KBM-7 (cell line): ENCODE measurements at places on chromosomes 6 and 20.

GRCh38 chr20:34547844-34548613, 10.5 kb upstream of the MAP1LC3A start:
- DNase-seq = no peak

DNA sequence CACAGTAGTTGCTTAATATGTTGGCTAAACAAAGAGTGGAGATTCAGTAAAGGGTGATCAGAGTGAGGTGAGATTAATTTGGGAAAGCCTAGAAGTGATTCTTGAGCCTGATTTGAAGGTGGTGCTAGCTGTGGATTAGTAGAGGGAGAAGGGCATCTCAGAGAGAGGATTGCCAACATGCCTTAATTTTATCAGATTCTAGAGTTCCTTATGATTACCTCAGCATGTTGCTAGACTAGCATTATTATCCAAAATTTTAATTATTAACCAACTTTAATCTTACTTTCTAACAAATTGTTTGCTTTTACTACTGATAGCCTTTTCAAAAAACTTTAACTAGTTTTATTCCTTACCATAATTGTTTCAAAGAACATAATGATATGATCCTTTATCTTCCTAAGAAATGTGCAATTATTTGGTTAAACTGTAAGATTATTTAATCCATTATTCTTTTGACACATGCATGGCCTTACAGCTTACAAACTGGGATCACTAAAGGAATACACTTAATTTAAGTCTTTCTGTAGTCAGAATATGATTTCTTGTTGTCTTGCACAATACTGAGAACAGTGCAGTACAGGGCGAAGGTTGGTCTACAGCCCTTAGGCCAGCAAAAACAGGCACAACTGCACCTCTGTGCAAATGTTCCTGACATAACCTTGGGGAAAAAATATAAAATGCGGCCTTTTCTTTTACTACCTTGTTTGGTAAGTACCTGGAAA, 88.9 kb downstream of the SLC16A10 start:
- no peak for DNase-seq

GRCh38 chr6:13032566-13032965, 295.8 kb downstream of the TBC1D7 start:
- DNase-seq = no peak

- peak; percentile 5 for DNase-seq
Observed at GRCh38 chr6:78436335-78436734, 431.0 kb upstream of the IRAK1BP1 start.

GRCh38 chr20:1566701-1567100, 9.2 kb upstream of the SIRPD start:
- no peak for DNase-seq

- peak; percentile 86 for DNase-seq
Observed at GRCh38 chr6:108742041-108742440, 106.2 kb upstream of the ARMC2 start.

DNA sequence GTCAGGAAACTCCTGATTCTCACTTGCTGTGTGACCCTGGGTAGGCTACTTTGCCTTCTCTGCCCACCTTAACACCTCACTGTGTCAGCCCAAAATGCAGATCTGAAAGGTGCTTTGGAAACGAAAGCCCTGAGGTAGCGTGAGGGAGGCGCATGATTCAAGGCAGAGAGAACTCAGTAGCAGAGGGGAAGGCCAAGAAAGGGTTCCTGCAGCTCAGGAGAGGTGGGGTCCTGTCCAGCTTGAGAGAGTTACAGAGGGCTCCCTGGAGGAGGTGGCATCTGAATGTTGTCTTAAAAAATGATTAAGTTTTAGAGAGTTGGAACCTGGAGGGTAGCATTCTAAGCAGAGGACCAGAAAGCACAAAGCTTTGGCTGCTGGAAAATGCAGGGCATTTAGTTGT, 13.6 kb downstream of the TGM2 start:
- no peak for DNase-seq

DNA sequence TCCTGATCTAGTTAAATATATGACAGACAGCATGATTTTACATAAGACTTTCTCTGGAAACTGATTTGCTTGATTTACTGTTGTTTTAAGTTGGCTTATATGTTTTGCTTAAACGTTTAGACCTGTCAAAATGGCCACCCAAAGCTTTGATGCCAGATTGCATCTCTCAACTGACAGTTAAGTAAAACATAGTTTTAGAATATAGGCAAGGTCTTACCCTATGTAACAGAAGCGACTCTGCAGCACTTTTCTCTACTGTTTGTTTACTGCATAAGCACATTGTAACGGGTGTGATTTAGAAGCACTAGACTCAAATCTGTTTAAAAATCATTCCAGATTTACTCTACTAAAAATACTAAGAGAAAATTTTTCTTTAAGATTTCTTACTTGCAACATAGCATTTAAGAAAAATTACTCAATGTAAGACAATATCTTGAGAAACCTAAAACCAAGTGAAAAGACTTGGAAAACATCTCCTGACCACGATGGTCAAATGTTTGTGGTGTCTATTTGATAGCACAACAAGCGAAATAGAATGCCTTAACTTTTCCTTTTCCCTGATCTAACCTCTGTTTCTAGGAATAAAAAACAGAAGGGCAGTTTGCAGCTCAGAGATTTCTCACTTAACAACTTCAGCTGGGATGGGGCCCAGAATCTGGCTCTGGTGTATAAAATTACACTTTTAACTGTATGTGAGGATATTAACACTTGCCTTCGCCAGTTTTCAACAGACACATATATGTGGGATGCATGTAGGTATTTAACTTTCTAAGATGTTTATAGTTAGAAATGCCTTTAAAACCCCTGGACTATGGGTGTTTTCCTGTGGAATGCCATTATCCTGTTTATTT, 47.4 kb downstream of the AIG1 start:
- DNase-seq = no peak

- no peak for DNase-seq
Observed at GRCh38 chr6:36739947-36740817, 42.6 kb downstream of the RAB44 start.

DNA sequence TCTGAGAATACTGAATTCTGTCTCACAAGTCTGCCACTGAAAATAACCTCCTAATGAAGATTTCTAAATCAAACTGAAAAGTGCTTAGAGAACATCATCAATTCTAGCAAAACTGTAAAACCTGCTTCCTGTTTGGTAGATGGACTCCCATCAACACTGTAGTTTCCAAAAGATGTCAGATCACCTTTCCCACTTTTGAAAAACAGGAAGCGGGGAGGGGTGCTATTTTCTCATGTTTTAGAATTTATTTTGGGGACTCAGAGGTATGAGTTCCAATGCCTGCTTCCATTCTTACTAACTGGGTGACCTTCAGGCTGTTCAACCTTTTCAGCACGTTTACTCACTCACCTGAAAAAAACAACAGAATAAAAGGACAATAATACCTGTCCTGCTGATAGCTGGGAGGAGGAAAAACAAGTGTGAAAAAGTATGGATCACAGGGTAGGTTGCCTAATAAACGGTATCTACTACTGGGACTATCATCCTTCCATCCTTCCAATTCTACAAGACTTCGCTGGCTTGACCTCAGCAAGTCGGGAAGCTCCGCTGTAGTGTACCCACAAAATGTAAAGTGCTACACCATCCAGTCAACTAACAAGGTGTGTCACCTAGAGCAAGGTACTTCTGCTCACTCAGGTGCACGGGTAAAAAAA, 1.1 kb downstream of the ATP5F1E start:
- peak; percentile 21 for DNase-seq

- peak; percentile 10 for DNase-seq
Observed at GRCh38 chr6:3455569-3456394, 1.1 kb downstream of the SLC22A23 start.

DNA sequence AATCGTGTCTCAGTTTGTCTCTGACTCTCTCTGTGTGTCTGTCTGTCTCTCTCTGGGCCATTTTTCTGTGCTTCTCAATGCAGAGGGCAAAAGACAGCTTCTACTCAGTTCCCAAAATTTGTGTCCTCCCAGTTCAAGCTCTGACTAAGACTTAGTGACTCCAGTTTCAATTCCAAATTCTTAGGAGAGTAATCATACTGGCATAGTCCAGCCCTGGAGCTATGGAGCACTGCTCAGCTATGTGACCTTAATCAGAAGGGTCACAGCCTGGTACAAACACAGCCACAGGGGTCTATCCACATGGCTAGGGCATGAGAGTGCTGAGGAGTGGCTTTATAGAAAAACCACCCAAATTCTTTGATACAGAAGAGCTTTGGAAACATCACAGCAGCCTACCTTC, 91.9 kb downstream of the FOXF2 start:
- DNase-seq = no peak

- peak; percentile 73 for DNase-seq
Observed at GRCh38 chr20:17533396-17533795, 2.2 kb upstream of the BFSP1 start.

DNA sequence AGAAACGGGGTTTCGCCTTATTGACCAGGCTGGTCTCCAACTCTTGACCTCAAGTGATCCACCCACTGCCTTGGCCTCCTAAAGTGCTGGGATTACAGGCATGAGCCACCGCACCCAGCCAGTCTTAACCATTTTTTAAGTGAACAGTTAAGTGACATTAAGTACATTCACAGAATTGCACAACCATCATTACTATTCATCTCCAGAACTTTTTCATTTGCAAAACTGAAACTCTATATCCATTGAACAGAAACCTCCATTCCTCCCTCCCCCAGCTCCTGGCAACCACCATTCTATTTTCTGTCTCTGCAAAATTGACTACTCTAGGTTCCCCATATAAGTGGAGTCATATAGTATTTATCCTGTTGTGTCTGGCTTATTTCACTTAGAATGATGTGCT, 59.7 kb downstream of the PLCB4 start:
- no peak for DNase-seq

GRCh38 chr6:129659590-129660345, 50.2 kb downstream of the ARHGAP18 start:
- DNase-seq = no peak

DNA sequence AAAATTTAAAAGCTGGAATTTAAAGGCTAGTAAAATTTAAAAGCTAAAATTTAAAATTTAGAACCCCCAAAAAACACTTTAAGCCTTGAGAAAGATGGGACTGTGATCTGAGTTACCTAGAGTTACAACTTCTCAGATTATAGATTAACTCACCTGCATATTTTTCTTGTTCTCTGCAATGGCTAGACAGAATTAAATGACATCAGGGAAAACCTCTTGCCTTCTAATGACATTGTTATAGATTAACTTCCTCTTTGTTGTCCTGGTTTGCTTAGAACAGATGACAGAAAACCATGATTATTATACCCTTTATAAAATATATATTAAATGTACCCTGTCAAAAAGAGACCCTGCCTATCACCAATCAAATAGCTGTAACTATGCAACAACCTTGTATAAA, 56.4 kb downstream of the TRDN start:
- DNase-seq = no peak

DNA sequence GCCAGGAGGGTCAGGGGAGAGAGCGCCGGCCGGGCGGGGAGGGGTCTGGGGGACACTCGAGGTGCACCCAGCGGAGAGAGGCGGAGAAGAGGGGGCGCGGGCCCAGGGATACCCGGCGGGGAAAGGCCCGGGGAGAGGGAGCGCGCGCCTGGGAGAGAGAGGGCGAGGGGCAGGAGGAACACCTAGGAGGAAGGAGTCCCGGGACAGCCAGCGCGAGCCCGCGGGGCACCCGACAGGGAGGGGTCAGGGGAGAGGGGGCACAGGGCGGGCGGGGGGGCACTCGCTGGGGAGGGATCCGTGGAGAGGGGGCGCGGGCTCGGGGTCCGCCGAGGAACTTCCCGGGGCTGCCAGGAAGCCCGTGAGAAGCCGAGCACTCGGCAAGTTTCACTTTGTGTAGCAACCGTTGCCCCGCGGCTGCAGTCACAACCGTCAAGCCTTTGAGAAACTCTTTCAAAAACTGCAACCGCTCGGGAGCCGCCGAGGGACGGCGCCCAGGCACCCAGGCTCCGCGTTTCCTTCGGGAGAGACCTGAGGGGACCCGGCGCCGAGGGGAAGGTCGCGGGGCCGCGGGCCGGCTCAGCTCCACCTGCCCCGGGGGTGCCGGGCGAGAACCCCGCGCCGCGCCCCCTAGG, 471 bp downstream of the EZR start:
- peak; percentile 58 for DNase-seq

- no peak for DNase-seq
Observed at GRCh38 chr6:163877877-163878639, 463.5 kb downstream of the QKI start.

GRCh38 chr6:167570460-167571400, 245.8 kb downstream of the TTLL2 start:
- no peak for DNase-seq

DNA sequence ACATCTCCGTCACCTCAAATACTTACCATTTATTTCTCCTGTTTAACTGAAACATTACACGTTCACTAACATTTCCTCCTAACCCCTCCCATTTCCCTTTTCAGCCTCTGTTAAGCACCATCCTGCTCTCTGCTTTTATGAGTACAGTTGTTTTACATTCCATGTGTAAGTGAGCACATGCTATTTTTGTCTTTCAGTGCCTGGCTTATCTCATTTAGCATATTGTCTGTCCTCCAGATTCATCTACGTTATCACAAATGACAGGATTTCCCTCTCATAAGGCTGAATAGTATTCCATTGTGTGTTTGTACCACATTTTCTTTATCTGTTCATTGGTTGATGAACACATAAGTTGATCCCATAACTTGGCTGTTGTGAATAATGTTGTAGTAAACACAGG, 22.7 kb downstream of the TAF11 start:
- DNase-seq = peak; percentile 75

DNA sequence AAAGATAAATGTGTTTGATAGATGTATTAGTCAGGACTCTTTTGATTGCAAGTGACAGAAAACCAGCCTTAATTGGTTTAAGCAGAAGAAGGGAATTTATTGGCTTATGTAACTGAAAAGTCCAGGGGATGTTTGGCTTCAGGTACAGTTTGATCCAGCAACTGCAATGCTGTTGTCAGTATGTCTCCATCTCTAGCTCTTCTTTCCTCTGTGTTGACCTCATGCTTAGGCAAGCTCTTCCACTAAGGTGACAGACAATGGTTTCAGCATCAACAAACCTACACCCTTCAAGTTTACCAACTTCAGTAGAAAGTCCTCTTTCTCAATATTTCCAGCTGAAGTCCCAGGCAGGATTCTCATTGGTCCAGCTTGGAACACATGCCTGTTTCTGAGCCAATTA, 28.1 kb upstream of the ARFGEF2 start:
- no peak for DNase-seq

DNA sequence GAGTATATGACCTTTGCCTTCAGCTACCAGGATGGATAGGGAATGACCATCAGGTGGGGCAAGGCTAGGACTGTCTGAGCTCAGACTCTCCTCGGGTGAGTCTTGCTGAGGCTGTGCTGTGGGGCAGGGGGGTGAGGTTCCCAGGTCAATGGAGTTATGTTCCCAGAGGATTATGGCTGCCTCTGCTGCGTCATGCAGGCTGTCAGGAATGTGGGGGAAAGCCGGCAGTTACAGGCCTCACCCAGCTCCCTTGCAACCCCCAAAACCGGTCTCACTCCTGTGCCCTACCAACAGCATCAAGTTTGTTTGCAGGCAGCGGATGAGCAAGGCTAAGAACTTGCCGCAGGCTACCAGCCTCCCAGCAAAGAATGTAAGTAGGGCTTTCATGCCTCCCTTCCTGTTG, 93.5 kb downstream of the ESR1 start:
- DNase-seq = no peak

- DNase-seq = peak; percentile 63
Observed at GRCh38 chr6:34143884-34144580, 1.9 kb downstream of the GRM4 start.

- no peak for DNase-seq
Observed at GRCh38 chr6:13423252-13423651, 64.1 kb downstream of the GFOD1 start.

GRCh38 chr6:106997392-106998158, 23.0 kb upstream of the CD24 start:
- DNase-seq = peak; percentile 70

- peak; percentile 48 for DNase-seq
Observed at GRCh38 chr20:59525500-59526241, 78.7 kb upstream of the PHACTR3 start.

GRCh38 chr6:132020138-132020581, 69.0 kb upstream of the CCN2 start:
- DNase-seq = no peak
